ENCODE measurements at places on chromosomes 13 and 19. TPM values are rescaled to one million over a fixed set of nuclear protein-coding genes. Genes with fewer than 3 reads are reported as not detected.

PTPRS gene
- total RNA-seq = 253 TPM

TPTE2 gene
- total RNA-seq = not detected

C19orf81 gene
- total RNA-seq = 22.9 TPM

RXFP2 gene
- not detected for total RNA-seq

DNA sequence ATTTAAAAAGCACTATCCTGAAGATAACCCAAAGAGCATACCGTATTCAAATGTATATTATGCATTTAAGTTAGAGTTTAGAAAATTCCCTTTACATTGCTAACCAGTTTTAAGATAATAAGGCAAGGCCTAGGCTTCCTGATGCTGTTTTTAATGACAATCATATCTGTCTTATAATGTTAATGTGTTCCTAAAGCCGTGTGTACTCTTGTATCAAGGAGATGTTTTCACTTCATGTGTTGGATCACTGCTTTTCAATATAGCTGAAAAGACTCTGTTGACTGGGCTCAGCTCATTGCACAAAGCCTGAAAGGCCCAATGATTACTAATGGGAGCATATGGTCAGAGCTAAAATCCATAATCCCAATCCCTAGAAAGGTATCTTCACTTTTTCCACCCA is 81.6 kb downstream of the DACH1 start:
- DNase-seq = no peak

DNA sequence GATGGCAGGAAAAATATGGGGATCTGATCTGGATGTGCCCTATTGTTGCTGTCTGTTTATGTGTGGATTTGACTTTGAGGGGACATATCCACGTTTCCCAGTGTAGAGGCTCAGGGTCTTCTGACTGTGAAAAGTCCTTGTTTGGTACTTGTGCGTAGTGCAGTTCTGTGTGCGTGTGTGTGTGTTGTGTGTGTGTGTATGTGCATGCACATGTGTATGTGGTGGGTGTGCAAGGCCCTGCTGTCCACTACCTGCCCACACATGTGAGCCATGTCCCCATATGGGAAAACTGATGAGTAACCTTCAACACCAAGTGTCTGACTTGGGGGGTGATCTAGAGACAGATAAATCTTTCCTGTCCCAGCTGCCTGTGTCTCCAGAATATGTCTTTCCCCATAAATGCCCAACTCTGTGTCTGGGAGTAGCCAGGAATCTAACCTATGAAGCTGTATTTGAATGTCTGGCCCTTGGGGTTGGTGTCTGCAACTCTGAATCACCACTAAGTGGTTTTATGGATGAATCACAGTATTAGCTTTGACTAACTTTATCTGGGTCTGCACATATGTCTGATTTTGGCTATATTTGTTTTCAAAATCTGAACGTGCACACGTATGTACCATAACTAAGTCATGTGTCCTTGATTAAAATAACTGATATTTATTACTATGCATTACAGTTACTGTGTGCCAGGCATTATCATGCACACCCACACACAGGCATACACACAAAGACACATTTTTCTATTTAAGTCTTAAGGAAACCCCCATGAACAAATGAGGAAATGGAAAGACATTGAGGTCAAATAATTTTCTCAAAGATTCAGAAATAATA is 17.4 kb downstream of the KLK2 start:
- no peak for DNase-seq

DNA sequence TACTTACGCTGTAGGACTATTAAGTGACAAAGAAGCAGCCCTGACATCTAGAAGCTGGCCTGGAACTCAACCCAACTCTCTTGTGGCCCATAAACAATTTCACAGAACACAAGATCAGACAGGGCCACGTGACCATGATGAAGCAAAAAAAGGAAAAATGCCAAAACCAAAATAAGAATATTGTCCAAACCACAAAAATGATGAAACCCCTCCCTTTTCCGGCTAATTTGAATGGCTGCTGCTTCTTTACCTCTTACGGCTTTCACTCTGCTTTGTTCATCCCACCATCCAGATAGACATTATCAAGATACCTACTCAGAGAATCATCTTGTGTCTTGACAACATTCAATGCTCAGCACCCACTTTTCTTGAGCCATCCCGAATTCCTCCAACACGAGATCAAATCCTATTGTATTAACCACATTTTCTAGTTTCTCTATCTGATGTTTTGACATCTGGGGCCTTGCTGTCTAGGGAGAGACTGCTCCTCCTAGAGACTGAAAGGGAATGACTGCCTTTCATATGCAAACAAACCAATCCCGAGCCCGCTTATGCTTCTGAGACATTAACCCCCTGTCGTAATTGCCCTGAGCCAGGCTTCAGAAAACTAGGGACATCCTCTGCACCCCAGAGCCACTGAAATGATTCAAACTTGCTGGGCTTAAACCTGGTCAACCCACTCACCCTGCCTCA is 186.3 kb downstream of the TDRD3 start:
- peak; percentile 40 for DNase-seq

- peak; percentile 45 for DNase-seq
These were observed 16.4 kb downstream of the CCDC124 start for GRCh38 chr19:17948931-17949930.

- no peak for DNase-seq
These were observed 71.6 kb downstream of the KL start for GRCh38 chr13:33087790-33088189.

- DNase-seq = no peak
These were observed 8.8 kb downstream of the IL4I1 start for GRCh38 chr19:49887665-49888509.

DNA sequence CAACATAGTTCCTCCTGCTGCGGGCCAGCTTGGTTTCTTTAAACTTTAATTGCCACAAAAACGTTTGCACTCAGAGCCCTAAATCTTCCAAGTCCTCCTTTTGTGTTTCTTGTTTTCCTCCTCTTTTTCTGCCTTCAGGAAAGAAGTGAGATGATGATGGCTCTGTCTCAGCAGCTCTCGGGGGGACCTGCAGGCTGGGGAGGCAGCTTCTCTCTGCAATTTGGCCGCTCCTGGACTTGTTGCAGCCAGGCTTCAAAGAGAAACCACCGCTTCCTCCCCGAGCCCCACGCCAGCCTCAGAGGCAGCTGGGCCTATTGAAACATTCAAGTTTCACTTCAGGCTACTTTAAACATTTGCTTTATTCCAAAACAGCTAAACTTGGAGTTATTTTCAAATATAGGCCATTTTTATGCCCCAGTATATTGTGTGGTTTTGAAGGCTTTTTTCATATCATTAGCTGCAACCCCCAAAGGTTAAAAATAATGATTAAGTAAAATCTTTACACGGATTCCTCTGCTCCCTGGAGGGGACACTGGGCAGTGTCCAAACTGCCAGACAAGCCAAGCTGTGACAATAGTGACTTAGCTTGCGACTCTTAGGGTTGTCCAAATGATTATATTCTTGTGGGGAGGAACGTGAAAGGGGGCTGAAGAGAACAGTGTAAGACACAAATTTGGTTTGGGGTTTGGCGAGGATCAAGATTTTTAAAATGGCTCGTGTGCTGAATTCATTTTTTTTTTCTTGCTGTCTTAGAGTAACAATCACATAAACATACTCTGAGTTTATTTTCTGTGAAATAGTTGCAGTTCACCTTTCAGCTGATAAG is 330.8 kb downstream of the DLEU7 start:
- no peak for DNase-seq

- no peak for DNase-seq
These were observed 67.6 kb upstream of the SOX1 start for GRCh38 chr13:111999352-111999751.

DNA sequence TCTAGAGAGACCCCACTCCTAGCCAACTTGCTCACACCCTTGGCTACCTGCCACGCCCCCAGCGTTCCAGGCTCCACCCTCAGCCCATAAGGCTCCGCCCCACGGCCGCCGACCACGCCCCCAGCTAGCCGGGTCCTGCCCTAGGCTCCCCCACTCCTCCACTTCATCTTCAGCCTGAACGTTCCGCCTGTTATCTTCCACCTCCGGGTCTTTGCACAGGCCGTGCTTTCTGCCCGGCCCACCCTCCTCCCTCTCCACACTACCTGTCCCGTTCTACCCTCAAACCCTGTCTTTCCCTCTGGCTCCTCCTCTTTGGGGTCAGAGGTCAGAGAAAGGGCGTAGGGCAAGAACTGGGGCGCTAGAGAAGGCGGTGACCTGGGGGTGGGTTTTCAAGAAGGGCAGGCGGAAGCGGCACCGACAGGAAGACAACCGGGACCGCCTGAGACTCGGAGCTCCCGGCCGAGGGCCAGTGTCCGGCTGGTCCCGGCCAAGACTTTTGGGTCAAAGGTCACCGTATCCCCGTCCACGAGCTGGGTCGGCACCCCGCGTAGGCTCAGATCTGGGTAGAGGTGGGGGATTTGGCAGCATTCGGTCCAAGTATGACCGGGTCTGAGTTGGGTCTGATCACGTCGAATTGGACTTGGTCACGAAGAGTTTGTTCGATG is 2.2 kb downstream of the PDE4C start:
- DNase-seq = peak; percentile 95

DNA sequence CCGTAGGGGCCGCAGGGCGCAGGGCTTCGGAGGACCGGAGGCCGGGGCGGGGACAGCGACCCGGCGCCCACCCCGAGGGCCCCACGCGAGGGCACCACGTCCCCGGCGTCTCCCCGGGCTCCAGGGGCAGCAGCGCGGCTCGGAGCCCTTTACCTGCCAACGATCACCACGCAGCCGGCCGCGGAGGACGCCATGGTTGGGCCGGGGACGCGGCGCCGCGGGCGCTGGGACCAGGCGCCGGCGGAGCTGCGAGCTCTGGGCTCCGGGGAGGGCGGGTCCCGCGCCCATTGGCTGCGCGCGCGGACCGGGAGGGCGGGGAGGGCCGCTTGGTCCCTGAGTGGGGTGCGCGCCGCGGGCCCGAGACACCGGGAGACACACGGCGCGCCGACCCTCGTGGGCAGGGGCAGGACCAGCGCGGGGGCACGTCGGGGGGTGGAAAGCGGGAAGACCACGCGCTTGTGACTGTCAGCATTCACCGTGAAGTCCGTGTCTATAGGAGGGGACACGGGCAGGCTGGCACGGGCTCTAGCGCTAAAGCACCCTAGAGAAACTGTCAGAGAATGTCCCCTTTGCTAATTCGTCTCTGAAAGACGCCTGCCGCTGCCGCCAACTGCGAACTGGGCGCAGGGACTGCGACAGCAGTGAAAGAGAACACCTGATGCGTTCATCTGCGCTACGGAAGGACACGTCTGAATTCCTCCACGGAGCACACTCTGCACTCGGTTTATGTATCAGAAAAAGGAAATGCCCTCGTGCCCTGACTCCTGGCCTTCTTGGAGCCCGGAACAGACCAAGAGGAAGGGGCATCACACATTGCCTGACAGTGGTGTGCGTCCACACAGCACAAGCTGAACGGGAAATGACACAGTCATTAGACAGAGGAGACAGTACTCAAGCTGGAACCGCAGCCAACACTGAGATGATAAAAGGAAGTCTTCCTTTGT is at the start of gene CRYL1:
CRYL1 (minus strand) TSS at position 257 of the 944 bp plus-strand sequence; CDS start at position 194, 63 bp downstream.
- DNase-seq = peak; percentile 45

GRCh38 chr13:34776390-34776981 is 165.6 kb upstream of the NBEA start:
- no peak for DNase-seq
